ENCODE measurements at places on chromosomes 3 and 15. TPM values are rescaled to one million over a fixed set of nuclear protein-coding genes. Genes with fewer than 3 reads are reported as not detected.
A peak's percentile ranks its signal among the peaks of the same experiment; 100 is the strongest.

GRCh38 chr3:8678751-8679150, 34.2 kb upstream of the SSUH2 start:
- H3K4me3 ChIP-seq: no peak overlapping the region
- no peak overlapping the region for H3K27ac ChIP-seq
- no peaks in the 10 kb centered on the region for H3K4me1 ChIP-seq
- H3K27me3 ChIP-seq: no peaks in the 10 kb centered on the region

DNA sequence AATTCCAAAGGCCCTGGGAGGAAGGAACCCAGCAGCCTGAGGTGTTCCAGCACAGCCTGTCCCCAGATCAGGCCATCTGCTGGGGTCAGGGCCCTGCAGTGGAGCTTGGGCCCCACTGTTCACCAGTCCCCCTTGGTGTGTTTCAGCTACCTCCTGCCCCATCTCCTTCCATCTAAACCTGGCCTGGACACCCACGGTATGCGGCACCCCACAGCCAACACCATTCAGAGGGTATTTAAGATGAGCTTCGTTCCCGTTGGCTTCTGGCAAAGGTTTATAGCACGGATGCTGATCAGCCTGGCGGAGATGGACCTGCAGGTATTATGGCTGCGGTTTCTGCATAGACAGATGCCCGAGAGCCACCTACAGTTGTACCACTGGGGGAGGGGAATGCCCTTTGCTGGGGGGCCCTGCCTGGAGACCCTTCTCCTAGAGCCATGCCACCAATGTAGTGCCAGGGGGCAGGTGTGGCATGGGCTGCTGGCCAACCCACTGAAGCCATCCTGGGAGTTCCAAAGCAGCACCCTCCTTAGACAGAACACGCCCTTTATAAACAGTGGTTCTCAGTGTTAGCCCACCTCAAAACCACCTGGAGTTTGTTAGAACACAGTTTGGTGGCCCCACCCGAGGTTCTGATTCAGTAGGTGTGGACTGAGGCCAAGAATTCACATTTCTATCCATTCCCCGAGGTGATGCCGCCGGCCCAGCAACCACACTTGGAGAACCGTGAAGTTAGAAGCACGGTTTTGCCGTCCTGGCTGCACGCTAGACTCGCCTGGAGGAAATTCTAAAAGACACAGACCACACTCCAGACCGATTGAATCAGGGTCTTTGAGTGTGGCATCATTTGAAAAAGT, 126.9 kb downstream of the LRRK1 start:
- no peaks in the 10 kb centered on the region for H3K36me3 ChIP-seq
- no peak overlapping the region for H3K27ac ChIP-seq
- H3K4me1 ChIP-seq: no peaks in the 10 kb centered on the region
- H3K4me3 ChIP-seq: no peak overlapping the region

The IFT57 gene
- 33.2 TPM for total RNA-seq

GRCh38 chr3:178546079-178546478, 9.8 kb downstream of the KCNMB2 start:
- no peak for DNase-seq
- no peaks in the 10 kb centered on the region for H3K27me3 ChIP-seq
- H3K36me3 ChIP-seq: no peaks in the 10 kb centered on the region
- no peak overlapping the region for H3K27ac ChIP-seq
- peaks cover 9% of the 10 kb centered on the region for H3K4me1 ChIP-seq

- no peak overlapping the region for H3K4me3 ChIP-seq
- no peak overlapping the region for H3K27ac ChIP-seq
- H3K4me1 ChIP-seq: no peaks in the 10 kb centered on the region
- no peaks in the 10 kb centered on the region for H3K36me3 ChIP-seq
- DNase-seq: no peak
- no peaks in the 10 kb centered on the region for H3K27me3 ChIP-seq
Measured at GRCh38 chr3:72033666-72034428, 248.9 kb upstream of the PROK2 start.

GRCh38 chr3:87227104-87227834, at the start of gene CHMP2B:
CHMP2B (plus strand) TSS chr3:87227309; CDS start chr3:87227523, 214 bp downstream.
- no peaks in the 10 kb centered on the region for H3K36me3 ChIP-seq
- peak; percentile 96 for DNase-seq
- peak within 1 kb of the TSS; percentile 67 for H3K4me3 ChIP-seq
- peak within 1 kb of the TSS; percentile 99 for H3K27ac ChIP-seq
- peaks cover 51% of the 10 kb centered on the region for H3K4me1 ChIP-seq

DNA sequence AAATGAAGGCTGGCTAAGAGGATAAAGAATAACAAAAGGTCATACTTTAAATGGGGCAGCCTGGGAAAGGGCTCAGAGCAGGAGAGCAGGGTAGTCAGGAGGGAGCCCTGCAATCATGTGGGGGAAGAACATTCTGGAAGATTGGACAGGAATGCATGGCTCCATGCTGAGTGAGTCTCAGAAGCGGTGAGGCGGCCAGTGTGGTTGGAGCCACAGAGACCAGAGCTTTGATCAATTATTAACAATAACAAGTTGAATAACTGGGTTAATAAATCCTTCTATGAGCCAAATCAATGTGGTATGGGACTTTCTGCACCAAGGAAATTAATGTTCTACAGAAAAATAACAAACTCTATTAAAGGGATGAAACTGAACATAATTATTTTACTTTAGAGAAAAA, 57.9 kb upstream of the DCUN1D1 start:
- H3K4me1 ChIP-seq: peaks cover 26% of the 10 kb centered on the region
- peak; percentile 13 for DNase-seq
- H3K27me3 ChIP-seq: no peaks in the 10 kb centered on the region
- H3K27ac ChIP-seq: peak overlapping the region; percentile 46

GRCh38 chr3:194355379-194355778, 4.3 kb upstream of the CPN2 start:
- H3K36me3 ChIP-seq: no peaks in the 10 kb centered on the region
- H3K4me3 ChIP-seq: no peak overlapping the region
- no peak for DNase-seq
- no peak overlapping the region for H3K27ac ChIP-seq
- no peaks in the 10 kb centered on the region for H3K4me1 ChIP-seq

The IL5RA gene
- total RNA-seq: not detected

- no peaks in the 10 kb centered on the region for H3K27me3 ChIP-seq
- no peak overlapping the region for H3K4me3 ChIP-seq
- no peaks in the 10 kb centered on the region for H3K36me3 ChIP-seq
- H3K4me1 ChIP-seq: peaks cover 5% of the 10 kb centered on the region
- no peak for DNase-seq
Measured at GRCh38 chr3:99984139-99984538, 130.2 kb downstream of the FILIP1L start.

DNA sequence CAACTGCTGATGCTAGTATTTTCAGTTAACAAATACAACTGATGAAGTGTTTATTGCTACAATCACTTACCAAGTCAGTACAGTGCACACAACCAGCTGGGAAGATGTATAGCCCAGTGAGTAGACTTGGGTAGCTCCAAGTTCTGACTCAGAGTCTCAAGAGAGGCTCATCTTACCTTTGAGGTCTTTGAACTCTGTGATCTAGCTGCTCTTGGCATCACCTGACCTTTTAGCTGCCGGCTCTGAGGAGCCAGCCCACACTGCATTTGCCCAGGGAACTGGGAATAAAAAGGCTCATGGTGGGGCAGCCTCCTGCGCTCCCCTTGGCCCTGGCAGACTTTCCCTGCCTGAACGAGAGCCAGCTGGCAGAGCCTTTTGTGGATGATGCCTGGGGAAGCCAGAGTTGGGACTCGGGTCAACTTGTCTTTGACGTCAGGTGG, 82.6 kb downstream of the CEMIP start:
- no peak overlapping the region for H3K4me3 ChIP-seq
- no peaks in the 10 kb centered on the region for H3K27me3 ChIP-seq
- H3K27ac ChIP-seq: no peak overlapping the region
- DNase-seq: no peak

DNA sequence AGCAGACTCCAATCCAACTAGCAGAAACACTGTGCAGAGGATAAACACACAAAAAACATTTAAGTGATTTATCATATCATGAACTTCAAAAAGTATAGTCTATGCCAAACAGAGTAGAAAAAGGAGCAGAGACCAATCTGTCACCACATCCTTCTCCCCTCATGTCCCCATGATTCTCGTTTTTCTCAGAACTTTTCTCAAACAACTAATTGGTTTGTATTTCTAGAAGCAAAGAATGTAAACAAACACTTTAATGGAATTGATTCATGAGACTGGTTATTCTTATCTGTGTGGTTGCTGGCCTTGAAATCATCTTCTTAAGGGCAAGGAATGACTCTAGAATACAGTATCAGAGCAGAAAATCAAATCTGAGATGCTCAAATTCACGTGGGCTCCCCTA, 294.2 kb upstream of the THBS1 start:
- no peak overlapping the region for H3K4me3 ChIP-seq
- no peak overlapping the region for H3K27ac ChIP-seq
- no peaks in the 10 kb centered on the region for H3K36me3 ChIP-seq
- no peak for DNase-seq
- no peaks in the 10 kb centered on the region for H3K27me3 ChIP-seq
- peaks cover 10% of the 10 kb centered on the region for H3K4me1 ChIP-seq

The KBTBD12 gene
- 2.0 TPM for total RNA-seq

DNA sequence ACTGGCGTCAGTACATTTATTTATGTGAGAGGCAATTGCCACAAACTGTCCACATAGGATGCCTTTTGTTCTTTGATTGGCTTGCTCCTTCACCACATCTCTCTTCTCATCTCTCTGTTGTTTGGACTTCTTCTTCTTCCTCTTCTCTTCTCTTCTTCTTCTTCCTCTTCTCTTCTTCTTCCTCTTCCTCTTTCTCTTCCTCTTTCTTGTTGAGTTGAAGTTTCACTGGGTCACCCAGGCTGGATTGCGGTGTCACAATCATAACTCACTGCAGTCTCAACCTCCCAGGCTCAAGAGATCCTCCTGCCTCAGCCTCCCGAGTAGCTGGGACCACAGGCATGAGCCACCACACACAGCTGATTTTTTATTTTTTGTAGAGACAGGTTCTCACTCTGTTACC, 67.7 kb upstream of the GSK3B start:
- no peaks in the 10 kb centered on the region for H3K36me3 ChIP-seq
- H3K27ac ChIP-seq: no peak overlapping the region
- no peaks in the 10 kb centered on the region for H3K27me3 ChIP-seq
- H3K4me3 ChIP-seq: no peak overlapping the region
- no peak for DNase-seq

- H3K27me3 ChIP-seq: no peaks in the 10 kb centered on the region
- H3K4me1 ChIP-seq: peaks cover 12% of the 10 kb centered on the region
- H3K36me3 ChIP-seq: no peaks in the 10 kb centered on the region
Measured at GRCh38 chr3:39319249-39319648, 10.3 kb upstream of the CCR8 start.

The HGD gene
- total RNA-seq: 14.3 TPM

GRCh38 chr3:150341891-150342290, 66.2 kb upstream of the TSC22D2 start:
- DNase-seq: no peak
- H3K4me1 ChIP-seq: no peaks in the 10 kb centered on the region
- no peak overlapping the region for H3K4me3 ChIP-seq
- H3K27ac ChIP-seq: no peak overlapping the region
- H3K36me3 ChIP-seq: no peaks in the 10 kb centered on the region

The ZNF620 gene
- total RNA-seq: 2.6 TPM

The RUBCN gene
- 33.0 TPM for total RNA-seq

- H3K27me3 ChIP-seq: no peaks in the 10 kb centered on the region
- H3K27ac ChIP-seq: peak overlapping the region; percentile 21
- no peaks in the 10 kb centered on the region for H3K36me3 ChIP-seq
Measured at GRCh38 chr15:63107895-63108546, 13.6 kb upstream of the LACTB start.

The FRMD5 gene
- total RNA-seq: not detected

The CCR3 gene
- total RNA-seq: not detected

DNA sequence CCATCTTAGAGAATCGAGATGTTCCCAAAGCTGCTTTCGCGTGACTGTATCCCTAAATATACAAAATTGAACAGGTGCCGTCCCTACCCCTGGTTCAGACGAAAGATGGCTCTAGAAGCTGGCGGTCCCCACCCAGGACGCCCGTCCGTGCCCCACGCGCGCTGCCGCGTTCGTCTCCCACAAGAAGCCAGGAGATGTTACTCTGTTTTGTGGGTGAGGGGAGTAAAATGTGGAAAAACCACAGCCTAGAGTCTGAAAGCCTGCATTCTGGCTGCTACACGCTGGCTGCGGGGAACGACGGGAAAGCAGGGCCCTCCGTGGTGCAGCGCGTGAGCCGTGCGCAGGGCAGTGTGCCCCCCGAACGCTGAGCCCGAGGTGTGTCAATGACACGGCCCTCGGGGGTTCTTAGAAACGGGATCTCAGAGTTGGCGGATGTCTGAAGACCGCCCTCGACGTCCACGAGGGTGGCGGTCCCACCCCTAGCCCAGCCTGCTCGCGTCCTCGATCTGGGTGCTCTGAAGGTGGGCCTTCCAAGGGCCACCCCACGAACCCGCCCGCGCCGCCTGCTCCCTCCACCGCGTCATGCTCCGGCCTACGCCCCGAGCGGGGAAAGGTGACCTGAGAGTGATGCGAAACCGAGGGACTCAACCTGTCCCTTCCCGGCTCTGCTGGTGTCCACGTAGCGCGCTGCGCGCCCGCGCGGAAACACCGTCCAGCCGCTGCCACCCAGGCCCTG, 95.6 kb downstream of the OCA2 start:
- H3K4me3 ChIP-seq: no peak overlapping the region
- no peaks in the 10 kb centered on the region for H3K27me3 ChIP-seq
- no peaks in the 10 kb centered on the region for H3K36me3 ChIP-seq
- H3K27ac ChIP-seq: no peak overlapping the region

DNA sequence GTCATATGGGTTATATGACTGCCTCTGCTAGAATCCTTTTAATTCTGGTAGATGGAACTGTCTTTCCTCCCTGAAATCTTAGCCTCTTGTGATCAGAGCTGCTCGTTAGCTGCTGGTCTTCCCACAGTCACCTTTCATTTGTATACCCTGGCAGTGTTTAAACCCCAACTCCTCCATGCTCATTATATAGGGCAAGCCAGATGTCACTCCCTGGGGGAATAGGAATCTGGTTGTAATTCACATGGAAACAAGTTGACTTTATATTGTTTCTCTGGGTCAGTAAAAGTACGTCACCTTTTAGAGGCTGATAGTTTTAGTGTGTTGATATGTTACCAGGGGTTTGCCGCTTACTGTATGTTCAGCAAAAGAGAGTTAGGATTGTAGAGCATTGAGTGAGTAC, 103.5 kb downstream of the ITPR1 start:
- no peak overlapping the region for H3K27ac ChIP-seq
- H3K4me1 ChIP-seq: no peaks in the 10 kb centered on the region
- H3K27me3 ChIP-seq: no peaks in the 10 kb centered on the region
- H3K4me3 ChIP-seq: no peak overlapping the region
- H3K36me3 ChIP-seq: no peaks in the 10 kb centered on the region
- no peak for DNase-seq

The TGM4 gene
- not detected for total RNA-seq

GRCh38 chr3:187005827-187006481, 75.6 kb downstream of the ST6GAL1 start:
- H3K36me3 ChIP-seq: no peaks in the 10 kb centered on the region
- no peak overlapping the region for H3K27ac ChIP-seq
- no peaks in the 10 kb centered on the region for H3K4me1 ChIP-seq
- no peak for DNase-seq
